NCI-H1694 (cell line): ENCODE measurements at places on chromosomes 11 and 22.

- DNase-seq: no peak
Observed at GRCh38 chr11:123178186-123178585, 16.9 kb downstream of the CLMP start.

DNA sequence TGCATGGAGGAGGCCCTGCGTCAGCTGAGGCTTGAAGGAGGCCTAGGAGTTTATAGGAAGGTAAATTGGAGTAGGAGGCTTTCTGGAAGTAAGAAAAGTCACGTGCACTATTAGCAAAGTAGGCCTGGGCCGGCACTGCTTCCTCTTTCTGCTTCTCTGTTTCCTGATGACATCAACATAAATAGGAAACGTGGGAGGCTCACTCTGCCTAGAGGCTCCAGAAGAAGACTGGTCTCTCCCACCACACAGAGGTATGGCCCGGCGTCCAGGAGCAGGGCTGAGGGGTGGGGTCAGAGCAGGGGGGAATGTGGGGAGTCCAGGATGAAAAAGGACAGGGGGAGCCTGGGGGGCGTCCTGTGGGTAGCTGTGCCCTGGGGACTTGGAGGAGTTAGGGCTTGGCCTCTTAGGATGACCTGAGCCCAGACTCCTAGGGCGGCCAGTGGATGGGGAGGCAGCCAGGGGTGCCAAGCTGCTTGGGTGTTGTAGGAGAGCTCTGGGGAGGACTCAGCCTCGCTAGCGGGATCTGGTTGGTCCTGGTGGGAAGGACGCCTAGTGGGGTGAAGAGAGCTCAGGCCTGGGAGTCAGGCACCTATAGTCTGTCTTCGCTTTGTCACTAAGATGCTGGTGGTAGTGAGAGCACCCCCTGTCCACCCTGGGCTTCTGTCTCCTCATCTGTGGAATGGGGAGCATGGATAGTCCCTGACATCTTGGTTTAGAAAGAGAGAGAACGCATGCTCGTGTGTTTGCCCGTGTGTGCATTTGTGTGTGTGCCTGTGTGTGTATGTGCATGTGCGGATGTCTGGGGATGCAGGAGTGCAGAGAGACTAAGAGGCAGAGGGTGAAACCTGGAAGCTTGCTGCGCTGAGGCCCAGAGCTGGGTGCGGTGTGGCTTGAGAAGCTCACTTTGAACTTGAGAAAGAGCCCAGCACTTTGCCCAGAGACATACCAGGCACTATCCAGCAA, at the start of gene CSF2RB:
Gene CSF2RB (plus strand): TSS at position 202 of the 963 bp plus-strand sequence. CDS start 8,580 bp downstream, outside the sequence.
- no peak for DNase-seq

DNA sequence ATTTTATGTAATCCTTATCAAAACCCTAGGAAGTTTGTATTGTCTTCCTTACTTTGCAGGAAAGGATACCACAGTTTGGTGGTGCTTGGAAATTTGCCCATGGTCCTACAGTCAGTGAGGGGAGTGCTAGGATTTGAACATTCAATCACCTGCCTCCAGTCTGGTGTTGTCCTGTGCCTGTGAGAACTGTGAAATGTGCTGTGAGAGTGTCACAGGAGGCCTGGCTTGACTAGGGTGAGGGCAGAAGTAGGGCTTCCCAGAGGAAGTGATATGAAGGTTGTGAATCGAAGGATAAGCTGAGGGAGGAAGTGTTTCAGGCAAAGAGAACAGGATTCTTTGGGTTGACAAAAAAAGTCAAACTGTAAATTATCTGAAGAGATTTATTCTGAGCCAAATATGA, 424.4 kb downstream of the TMEM135 start:
- DNase-seq: no peak

GRCh38 chr11:776561-777287, 563 bp downstream of the GATD1 start:
- no peak for DNase-seq

DNA sequence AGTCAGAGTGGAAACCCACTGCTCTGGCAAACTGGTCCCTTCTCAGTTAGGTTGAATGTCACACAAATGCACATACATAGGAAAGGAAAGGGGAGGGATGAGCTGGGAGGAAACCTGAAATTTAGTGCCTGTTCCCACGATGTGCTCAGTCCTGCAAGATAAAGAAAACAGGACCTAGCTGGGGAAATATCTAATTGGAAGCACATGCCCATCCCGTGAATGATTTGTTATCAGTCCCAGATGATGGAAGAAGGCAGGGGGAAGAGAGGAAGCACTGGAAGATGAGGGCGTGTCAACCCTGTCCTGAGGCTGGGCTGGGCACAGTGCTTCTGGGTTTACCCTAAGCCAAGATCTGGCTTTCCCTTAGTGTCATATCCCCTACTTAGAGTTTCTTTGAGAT, 173.9 kb downstream of the NAV2 start:
- no peak for DNase-seq

- no peak for DNase-seq
Observed at GRCh38 chr22:22591348-22592299, 32.6 kb upstream of the PRAME start.

GRCh38 chr11:12927221-12927620, 81.9 kb upstream of the RASSF10 start:
- no peak for DNase-seq

GRCh38 chr11:117821431-117821830, 3.1 kb downstream of the FXYD2 start:
- DNase-seq: no peak

DNA sequence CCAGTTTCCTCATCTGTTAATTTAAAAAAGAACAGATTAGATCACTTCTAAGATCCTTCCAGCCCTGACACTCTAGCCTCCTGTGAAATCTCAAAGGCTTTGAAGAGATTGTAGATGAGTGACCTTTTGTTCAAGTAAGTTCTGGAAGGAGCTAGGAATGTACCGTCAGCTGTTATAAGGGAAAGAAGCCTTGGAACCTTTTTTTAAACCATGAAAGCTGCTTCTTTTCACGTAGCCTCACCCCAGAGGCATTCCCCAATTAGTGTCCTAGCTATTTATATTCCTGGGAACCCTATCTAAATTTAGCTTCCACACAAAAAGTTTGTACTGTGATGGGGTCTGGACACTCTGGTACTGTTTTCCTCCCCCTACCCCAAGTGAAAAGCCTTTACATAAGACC, 35.8 kb upstream of the SLN start:
- DNase-seq: no peak

DNA sequence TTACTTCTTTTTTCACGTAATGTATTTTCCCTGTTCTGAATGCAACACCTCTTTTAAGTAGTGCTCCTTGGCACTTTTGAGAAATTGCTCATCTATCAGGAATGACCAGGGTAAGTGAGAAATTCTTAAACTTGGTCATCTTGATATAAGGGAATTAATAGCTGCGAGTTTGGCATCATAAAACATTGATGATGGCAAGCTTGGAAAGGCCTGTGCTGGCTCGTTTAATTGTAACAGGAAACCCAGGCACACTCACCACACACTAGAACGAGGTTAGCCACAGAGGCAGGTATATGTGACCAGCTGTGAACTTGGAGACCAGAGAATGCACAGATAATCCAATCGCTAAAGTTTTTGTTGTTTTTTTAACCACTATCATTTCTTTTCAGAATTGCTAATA, 24.3 kb downstream of the FAM118A start:
- DNase-seq: peak; percentile 42

DNA sequence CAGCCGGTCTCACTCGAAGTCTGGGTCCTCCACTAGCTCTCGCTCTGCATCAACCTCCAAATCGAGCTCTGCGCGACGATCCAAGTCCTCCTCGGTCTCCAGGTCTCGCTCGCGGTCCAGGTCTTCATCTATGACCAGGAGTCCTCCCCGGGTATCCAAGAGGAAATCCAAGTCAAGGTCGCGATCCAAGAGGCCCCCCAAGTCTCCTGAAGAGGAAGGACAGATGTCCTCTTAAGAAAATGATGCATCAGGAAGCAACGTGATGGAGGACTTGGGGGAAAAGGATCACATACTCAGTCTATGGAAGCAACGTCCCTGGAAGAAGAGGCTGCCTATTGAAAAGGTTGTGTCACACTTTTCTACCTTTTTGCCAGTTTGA, 1.1 kb downstream of the SRSF8 start:
- no peak for DNase-seq

DNA sequence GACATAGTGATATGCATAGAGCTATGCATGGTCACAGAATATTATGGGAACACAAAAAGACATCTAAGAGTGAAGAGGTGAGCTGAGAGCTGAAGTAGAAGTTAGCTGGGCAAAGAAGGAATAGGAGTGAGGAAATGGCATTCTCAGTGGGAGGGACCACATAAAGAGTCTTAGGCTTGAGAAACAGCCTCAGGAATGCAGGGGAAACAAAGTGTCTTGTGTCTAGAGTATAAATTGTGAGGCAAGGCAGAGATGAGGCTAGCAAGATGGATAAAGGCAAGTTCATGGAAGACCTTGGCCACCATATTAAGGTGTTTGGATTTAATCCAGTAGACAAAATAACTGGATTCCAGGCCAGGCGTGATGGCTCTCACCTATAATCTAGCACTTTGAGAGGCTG, 40.6 kb upstream of the CRTAM start:
- no peak for DNase-seq

GRCh38 chr11:57476757-57477506, 16.6 kb downstream of the RTN4RL2 start:
- DNase-seq: no peak

DNA sequence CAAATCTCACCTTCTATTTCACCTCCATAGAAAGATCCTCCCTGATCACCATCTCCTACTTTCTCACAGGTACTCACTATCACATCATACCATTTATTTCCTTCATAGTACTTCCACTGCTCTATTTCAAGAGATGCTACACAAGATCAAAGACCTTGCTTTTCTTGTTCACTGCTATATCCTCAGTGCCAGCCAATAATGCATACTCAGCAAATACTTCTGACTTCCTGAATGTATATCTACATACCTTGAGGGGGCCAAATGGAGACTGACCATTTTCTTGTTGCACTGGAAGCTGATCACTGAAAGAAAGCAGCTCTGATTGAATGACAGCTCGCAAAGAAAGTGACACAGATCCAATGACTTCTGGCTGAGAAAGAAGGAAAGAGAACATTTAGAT, 64.7 kb downstream of the C2CD3 start:
- DNase-seq: no peak

GRCh38 chr11:73995731-73996130, 13.1 kb upstream of the UCP2 start:
- no peak for DNase-seq

DNA sequence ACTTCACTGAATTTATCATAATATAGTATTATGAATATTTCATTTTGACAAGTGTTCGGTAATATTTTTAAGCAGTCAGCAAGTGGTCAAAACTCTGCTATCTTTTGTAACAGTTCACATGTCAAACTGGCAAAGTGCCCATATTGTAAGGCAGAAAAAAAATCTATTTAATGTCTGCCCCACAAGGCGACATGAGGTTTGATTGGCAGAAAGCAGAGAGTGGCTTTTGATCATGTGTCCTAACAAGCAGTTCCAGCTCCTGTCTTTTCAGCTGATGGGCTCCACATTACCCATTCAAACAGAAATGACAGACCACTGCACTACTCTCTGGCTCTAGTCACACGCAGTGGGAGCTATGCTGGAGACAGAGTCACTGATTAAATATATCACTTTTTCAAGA, 59.0 kb downstream of the SOX6 start:
- DNase-seq: no peak

GRCh38 chr11:30919389-30920152, 333.4 kb upstream of the MPPED2 start:
- DNase-seq: no peak

DNA sequence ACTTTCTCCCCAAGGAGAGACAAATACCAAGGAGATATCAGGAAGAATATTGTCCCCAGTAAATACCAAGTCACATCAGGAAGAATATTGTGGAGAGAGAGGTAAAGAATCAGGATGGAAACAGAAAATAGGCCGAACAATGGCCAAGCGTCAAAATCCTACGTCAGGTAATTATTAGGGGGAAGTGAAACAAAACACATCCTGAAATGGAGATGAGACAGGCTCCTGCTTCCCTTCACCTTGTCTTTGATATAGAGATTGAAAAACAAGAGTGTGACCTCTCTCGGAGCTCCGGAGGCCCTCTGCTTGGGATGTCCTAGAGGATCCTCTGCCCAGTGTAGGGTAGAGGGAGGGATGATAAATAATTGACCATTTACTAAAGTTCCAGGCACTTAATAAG, 27.4 kb upstream of the IZUMO1R start:
- DNase-seq: no peak

DNA sequence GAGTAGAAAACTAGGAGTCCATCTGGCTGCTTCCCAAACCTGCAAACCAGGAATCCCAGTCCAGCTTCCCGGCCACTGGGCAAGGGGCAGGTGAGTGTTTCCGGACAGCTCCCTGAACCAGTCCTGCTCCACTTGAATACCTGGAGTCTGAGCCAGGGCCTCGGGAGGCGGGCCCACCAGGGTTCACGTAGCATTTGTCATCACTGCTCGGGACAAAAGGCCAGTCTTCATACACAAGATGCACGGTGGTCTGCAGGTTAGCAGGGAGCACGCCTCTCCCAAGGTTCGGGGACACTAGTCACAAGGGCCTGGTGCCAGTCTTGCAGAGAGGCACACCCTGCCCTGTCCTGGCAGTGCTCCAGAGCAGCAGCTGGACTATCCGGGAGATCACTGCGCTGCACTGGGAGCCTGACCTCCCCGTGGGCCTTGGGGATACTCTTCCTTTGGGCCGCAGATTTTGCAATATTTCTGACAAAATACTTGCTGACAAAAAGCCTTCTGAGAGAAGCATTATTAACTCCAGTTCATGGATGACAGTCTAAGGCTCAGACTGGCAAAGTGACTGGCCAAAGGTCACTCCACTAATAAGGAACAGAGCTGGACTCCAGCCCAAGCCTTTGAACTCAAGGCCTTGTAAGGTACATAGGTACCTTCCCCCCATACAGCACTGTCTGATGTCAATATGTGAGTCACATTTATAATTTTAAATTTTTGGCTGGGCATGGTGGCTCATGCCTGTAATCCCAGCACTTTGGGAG, 25.1 kb downstream of the CD6 start:
- no peak for DNase-seq

GRCh38 chr22:49328630-49329405, 498.9 kb downstream of the BRD1 start:
- DNase-seq: no peak

DNA sequence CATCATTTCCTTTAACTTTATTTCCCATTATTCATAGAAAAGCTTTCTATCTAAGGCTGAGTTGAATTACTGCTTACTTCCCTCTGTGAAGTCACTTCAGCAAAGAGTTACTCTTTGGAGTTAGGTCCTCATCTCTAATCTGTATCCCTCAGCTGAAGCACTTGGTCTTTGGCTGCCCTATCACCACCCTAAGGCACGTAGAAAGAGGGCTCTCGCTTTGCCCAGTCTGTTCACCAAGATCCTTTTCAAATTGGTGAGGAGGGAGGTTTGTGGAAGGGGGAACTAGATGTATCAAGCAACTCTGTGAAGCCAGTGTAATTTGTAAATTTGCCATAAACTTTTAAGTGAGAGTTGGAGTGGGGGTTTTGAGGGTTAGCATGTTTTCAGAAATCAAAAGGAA, 43.4 kb downstream of the PAX6 start:
- no peak for DNase-seq

GRCh38 chr11:11468954-11469353, 115.9 kb upstream of the CSNK2A3 start:
- no peak for DNase-seq

GRCh38 chr11:696955-697491, 1.4 kb downstream of the TMEM80 start:
- DNase-seq: no peak
